ENCODE measurements at places on chromosomes 1 and 21.

GRCh38 chr1:53685272-53686051 lies 53.5 kb downstream of the GLIS1 start:
- no peak for DNase-seq

DNA sequence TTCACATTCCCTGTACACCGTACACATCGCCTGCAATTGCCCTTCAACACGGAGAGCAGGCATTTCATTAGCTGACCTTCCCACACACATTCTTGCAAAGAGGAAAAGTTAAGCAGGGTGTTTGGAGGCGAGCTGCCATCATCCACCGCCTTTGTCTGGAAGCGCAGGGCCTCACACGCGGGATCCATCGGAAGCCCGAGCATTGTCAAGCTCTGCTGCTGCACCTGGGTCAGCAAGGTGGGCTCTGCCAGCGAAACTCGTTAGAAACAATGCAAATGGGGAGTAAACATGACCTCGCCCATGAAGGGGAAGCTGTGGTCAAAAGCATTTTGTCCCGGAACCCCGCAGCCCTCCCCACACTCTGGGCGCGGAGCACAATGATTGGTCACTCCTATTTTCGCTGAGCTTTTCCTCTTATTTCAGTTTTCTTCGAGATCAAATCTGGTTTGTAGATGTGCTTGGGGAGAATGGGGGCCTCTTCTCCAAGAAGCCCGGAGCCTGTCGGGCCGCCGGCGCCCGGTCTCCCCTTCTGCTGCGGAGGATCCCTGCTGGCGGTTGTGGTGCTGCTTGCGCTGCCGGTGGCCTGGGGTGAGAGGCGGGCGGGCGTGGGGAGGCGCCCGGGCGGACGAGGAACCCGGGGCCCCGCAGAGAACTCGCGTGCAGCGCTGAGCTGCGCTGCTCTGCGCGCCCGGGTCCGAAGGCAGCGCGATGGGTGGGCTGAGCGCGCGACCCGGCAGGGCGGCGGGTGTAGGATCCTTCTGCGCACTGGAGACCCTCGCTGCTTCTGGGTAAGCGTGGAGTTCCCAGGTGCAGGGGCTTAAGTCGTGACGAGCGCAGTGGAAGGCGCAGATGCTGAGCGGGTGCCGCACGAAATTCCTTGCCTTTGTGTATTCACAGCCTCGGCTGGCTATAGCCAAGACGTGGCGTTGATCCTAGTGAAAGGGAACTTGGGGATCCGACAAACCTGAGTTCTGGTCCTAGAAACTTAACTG lies at the start of gene CR1:
TSS of gene CR1 (plus strand) at position 357 of the 992 bp plus-strand sequence. CDS start at position 468, 111 bp downstream.
- peak; percentile 81 for DNase-seq

GRCh38 chr1:233040494-233040893 lies 90.1 kb downstream of the NTPCR start:
- no peak for DNase-seq

- no peak for DNase-seq
Observed at GRCh38 chr1:230735447-230735846, 11.7 kb upstream of the CAPN9 start.

DNA sequence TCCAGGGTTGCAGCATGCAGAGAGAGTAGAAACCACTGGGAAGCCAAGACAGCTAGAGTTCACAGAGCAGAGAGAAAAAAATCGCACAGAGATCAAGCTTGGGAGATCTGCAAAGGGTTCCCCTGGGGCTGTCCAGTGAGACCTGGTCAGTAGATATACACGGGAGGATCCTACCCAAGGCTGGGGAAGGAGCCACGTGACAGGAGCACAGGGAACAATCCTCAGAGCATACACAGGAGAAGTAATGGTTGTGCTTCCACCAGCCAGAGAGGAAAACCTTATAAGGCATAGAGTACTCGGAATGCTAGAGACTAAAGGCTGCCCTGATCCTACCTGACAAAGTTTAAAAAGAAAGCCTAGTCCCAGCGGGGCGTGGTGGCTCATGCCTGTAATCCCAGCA lies 53.9 kb downstream of the GABPA start:
- DNase-seq: no peak

GRCh38 chr1:168287237-168287664 lies 6.6 kb downstream of the TBX19 start:
- peak; percentile 69 for DNase-seq

DNA sequence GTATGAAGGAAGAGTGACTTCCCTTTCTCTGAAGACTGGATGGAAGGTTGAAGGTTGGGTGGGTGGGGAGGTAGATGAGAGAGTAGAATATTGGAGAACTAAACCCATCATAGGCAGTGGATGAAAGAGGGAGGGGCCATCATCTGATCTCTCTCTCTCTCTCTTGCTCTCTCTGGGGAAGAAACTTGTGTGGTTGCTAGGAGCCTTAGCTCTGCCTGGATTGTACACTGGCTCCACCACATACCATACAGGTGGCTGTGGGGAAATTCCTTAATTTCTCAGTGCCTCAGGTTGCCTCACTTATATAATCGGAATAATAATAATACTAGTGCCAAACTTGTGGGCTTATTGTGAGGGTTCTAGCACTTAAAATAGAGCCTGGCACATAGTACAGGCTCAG lies 9.5 kb downstream of the XCL1 start:
- DNase-seq: no peak

- DNase-seq: peak; percentile 68
Observed at GRCh38 chr1:20080441-20081352, 10.7 kb downstream of the PLA2G5 start.

- no peak for DNase-seq
Observed at GRCh38 chr1:173333581-173333980, 126.5 kb upstream of the TNFSF4 start.

- no peak for DNase-seq
Observed at GRCh38 chr1:193463326-193463932, 277.0 kb upstream of the B3GALT2 start.

DNA sequence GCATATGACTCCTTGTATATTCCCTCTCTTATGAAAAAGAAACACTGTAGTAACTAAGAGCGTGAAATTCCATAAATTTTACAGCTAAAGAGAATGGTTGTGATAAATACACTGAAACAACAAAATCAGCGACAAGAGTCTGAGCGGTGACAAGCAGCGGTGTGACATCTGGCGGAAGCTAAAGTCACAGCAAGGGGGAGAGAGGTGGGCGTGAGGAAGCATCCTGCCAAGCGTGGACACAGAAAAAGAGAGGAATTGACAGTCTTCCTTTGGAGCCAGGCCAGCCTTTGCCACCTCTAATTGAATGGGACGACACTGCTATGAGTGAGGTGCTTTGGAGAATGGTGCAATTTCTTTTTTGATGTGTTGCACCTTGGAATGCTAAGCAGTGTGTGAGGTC lies 25.9 kb downstream of the PSMB2 start:
- DNase-seq: no peak

GRCh38 chr21:33149181-33149580 lies 79.2 kb downstream of the OLIG1 start:
- no peak for DNase-seq

GRCh38 chr1:175390081-175390481 lies 197.5 kb upstream of the KIAA0040 start:
- DNase-seq: no peak

GRCh38 chr1:153057375-153057774 lies at the start of gene SPRR2A:
Gene SPRR2A (minus strand): TSS chr1:153057512. CDS start chr1:153056735, 777 bp downstream.
- no peak for DNase-seq

DNA sequence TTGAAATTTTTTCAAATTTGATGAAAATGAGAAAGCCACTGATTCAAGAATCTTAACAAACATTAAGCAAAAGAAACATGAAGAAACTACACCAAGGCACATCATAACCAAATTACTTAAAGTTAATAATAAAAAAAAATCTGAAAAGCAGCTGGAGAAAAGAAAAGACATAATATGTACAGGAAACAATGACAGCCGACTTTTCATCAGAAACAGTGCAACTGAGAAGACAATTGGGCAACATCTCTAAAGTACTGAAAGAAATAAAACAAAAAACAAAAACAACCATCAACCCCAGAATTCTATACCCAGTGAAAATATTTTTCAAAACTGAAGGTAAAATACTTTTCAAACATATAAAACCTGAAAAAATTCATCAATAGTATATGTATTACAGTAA lies 73.8 kb upstream of the DMRTA2 start:
- DNase-seq: peak; percentile 23

DNA sequence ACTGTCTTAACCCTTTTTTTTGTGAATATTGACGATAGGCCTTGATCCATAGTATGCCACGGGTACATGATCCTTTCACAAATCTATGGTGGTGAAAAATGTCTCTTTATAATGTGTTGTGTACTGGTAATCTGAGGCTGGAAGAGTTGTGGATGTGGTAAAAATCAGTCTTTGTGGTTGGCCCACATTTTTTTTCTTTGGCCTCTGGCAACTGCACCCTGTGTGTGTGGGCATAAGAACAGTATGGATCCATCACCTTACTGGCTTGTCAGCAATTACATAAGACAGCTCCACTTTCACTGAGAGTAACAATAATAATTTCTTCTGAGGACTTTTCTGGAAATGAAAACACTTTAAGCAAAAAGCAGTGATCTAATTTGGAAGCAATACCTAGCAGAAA lies 101.6 kb downstream of the GABPA start:
- no peak for DNase-seq

DNA sequence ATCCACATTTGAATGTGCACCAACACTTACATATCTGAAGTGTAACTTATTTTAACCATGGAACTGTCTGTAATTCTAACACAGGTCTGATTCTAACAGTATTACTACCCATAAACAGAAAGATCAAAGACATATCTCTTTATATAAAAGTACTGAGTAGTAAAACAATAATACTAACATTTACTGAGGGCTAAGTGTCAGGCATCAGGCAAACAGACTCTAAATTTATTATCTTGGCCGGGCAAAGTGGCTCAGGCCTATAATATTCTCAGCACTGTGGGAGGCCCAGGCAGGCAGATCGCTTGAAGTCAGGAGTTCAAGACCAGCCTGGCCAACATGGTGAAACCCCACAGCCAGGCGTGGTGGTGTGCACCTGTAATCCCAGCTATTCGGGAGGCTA lies 85.9 kb downstream of the JAK1 start:
- DNase-seq: no peak

- DNase-seq: no peak
Observed at GRCh38 chr21:9758141-9758540, 763.2 kb upstream of the TPTE start.

- DNase-seq: no peak
Observed at GRCh38 chr1:24908591-24909259, 21.4 kb downstream of the RUNX3 start.

- no peak for DNase-seq
Observed at GRCh38 chr21:40244981-40245380, 377.7 kb downstream of the PCP4 start.

- DNase-seq: peak; percentile 91
Observed at GRCh38 chr21:42187976-42188653, 30.8 kb upstream of the ABCG1 start.

GRCh38 chr1:239293350-239294110 lies 92.8 kb upstream of the CHRM3 start:
- no peak for DNase-seq

DNA sequence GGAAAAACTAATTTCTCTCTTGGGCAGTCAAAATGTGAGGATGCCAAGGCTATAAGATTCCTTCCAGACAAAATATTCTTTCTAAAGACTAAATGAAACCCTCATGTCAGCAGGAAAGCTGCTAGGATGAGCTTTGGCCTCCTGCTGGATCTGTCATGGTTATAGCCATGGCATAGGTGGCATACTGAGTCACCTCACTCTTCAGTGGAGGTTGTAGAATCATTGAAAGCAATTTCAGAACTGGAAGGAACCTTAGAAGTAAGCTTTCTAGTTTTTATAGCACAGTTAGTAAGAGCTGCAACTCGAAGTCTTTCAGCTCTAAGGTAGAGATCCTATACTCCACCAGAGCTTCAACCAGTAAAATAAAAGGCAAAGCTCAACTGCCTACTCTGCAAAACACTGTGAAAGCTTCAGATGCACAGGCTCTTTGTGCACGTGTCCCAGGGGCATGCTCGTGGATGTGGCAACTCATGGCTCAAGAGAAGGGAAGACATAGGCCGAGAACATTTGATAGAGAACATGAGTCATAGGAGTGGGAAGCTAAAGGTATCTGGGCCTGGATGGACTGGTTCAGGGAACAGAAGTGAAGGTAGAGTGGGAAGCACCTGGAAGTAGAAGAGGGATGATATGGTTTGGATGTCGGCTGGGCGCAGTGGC lies 5.8 kb downstream of the AVPR1B start:
- no peak for DNase-seq

DNA sequence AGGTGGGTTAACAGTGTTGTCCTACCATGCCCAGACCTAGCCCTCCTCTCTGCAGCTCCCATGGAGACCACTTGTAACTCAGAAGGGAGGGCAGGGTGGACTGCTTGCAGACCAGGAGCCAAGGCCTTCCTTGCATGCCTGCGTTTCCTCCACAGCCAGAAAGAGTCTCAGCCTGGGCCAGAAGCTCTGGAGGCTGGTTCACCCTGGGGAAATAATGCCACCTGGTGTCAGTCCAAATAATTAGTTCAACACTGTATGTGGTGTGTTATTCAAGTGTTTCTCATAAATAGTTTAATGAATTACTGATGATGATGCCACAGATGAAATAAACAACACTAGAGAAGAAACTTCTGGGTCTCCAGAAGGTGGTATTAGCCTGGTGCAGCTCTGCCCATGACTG lies 16.9 kb upstream of the VANGL1 start:
- no peak for DNase-seq

DNA sequence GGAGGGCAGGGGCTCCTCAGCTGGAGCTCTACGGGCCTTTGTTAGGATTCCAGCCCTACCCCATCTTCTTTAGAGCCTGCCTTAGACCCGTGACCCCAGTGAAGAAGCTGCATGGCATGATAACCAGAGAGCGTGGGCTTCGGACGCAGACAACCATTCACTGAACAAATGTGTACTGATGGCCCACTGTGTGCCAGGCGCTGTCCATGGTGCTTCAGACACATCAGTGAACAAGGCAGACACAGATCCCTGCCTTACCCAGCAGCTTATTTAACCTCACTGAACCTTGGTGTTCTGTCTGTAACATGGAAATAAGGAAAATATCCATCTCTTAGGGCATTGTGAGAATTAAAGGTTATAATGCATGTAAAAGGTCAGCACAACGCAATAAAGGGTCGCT lies 9.5 kb downstream of the CHIT1 start:
- DNase-seq: peak; percentile 18

- DNase-seq: no peak
Observed at GRCh38 chr1:9858293-9859035, 34.7 kb upstream of the CLSTN1 start.

- no peak for DNase-seq
Observed at GRCh38 chr1:8875216-8875861, 3.1 kb downstream of the ENO1 start.

- no peak for DNase-seq
Observed at GRCh38 chr1:86798608-86799291, 94.4 kb downstream of the SH3GLB1 start.

GRCh38 chr1:84415396-84415795 lies 17.1 kb downstream of the DNASE2B start:
- no peak for DNase-seq

DNA sequence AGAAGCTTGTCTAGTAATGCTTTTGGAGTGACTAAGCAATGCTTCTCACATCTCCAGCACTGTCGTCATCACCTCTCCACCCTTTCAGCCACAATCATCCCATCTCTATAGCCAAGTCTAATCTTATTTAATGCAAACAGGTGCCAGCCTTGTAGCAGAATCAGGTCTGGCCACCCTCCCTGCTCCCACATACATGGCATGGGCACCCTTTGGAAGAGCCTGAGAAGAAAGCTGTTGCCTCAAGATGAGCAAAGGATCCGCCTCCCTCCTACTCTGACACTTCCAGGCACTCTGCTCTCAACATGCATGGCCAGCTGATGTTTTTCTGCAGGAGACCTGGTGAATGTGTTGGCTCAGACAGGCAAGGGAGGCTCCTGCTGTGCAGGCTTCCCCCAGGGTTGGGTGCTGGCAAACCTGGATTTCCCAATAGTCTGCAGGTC lies 113.1 kb upstream of the GRIK3 start:
- DNase-seq: no peak

GRCh38 chr1:21689661-21690372 lies 20.7 kb upstream of the RAP1GAP start:
- DNase-seq: no peak

- DNase-seq: no peak
Observed at GRCh38 chr1:216457356-216457755, 34.1 kb upstream of the USH2A start.

Data from hematopoietic multipotent progenitor cell treated with erythropoietin and hydrocortisone succinate and interleukin-3 and kit ligand, for 4 days (in vitro differentiated cells).